Fibroblast of skin of right biceps (primary cell): ENCODE measurements at places on chromosomes 16 and 17.
A peak's percentile ranks its signal among the peaks of the same experiment; 100 is the strongest.

- DNase-seq, result no peak
Measured at GRCh38 chr16:20901068-20901435, 481 bp downstream of the LYRM1 start.

DNA sequence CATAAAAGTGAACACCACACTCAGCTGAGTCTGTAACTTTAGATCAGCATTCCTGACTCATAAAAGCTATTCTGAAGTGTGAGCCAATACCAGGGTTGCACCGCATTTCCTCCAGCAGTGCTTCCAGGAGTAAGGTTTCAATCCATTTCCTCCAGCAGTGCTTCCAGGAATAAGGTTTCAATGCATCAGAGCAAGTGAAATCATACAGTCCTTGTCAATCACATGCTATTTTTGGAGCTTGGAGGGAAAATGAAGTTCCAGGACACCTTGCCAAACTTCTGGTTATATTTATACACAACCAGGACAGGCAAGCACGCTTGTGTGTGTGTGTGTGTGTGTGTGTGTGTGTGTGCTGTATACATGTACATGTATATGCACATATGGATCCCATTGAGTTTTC is 327.6 kb downstream of the GRIN2A start:
- peak; percentile 93 for DNase-seq

- DNase-seq, result no peak
Measured at GRCh38 chr17:60426596-60426995, 4.3 kb downstream of the CHCT1 start.

DNA sequence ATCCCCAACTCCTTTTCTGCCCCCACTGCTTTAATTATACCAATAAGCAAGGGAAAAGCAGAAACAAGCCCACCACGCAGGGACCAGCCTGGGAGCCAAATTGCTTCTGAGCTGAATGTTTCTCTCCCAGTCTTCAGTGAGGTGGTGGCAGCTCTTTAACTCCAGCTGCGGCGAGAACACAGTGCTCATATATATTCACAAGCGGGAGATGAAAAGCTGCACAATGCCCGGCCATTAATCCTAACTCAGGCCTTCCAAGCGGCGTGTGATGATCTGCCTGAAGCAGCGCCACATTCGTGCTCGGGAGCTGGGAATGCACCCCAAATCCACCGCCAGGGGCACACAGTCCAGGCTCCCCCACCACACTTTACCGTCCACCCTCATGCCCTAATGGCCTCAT is 203.7 kb upstream of the SDK2 start:
- DNase-seq, result no peak

DNA sequence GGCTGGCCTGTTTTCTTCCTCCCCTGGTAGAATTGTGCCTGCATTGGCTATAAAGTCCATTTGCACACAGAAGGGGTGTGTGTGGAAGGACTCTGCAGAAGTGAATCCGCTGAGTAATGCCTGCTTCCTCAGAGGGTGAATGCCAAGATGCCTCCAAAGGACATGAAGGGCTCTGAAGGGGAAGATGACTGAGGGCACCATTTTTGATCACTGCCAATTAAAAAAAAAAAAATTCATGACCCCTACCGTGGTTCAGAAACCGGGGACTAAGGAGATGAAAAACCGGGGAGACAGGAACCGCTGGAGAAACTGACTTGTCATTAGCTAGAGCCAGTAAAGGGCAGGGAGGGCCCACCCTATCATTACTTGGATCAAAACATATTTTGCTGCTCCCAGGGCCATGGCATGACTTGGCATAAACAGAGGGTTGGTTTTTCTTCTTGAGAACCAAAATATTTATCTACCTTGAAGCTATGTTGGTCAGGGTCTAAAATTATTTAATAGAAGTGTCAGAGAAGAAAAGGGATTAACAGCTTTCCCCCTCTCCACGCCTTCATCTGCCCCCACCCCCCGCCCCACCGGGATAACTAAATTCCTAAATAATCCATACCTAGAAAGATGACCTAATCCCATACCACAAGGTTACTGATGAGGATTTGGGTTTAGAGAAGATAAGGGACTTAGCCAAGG is 3.6 kb upstream of the USP7 start:
- no peak for DNase-seq

- no peak for DNase-seq
Measured at GRCh38 chr17:81696218-81696941, 6.8 kb upstream of the MRPL12 start.

- peak; percentile 22 for DNase-seq
Measured at GRCh38 chr16:59295993-59296736, 562.0 kb upstream of the GOT2 start.

DNA sequence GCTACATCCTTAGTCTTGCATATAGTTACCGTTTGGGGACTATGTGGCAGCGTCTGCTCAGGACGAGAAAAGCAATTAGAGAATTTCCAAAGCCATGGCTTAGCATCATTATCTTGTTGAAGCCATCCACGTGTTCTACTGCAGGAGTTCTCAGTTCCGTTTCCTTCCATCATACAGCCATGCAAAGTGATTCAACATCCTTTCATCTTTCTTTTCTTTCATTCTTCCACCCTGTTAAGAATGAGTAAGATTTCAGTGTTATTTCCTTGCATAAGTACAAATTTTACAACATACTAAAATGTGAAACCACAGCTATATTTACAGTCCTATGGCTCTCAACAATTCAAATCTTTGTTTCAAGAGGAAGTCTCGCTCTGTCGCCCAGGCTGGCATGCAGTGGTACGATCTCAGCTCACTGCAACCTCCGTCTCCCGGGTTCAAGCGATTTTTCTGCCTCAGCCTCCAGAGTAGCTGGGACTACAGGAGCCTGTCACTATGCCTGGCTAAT is 3.8 kb downstream of the MARF1 start:
- DNase-seq, result no peak

GRCh38 chr17:45749831-45750335 is 34.2 kb upstream of the CRHR1 start:
- no peak for DNase-seq
